HAP-1 (cell line): ENCODE measurements at places on chromosomes 16 and 17.

DNA sequence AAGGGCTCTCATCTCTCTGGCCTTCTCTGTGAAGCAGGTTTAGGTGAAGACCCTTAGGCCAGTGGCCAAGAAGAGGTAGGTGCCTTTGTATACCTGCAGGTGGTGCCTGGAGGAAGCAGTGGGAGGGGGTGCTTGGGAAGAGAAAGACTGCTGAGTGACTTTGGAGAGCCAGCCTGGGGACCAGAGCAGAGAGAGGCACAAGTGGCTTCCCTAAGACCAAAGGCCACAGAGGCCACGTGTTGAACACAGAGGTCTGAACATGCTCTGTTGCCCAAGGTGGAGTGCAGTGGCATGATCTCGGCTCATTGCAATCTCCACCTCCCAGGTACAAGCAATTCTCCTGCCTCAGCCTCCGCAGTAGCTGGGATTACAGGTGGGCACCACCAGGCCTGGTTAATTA, 103.5 kb downstream of the CPPED1 start:
- DNase-seq = no peak

DNA sequence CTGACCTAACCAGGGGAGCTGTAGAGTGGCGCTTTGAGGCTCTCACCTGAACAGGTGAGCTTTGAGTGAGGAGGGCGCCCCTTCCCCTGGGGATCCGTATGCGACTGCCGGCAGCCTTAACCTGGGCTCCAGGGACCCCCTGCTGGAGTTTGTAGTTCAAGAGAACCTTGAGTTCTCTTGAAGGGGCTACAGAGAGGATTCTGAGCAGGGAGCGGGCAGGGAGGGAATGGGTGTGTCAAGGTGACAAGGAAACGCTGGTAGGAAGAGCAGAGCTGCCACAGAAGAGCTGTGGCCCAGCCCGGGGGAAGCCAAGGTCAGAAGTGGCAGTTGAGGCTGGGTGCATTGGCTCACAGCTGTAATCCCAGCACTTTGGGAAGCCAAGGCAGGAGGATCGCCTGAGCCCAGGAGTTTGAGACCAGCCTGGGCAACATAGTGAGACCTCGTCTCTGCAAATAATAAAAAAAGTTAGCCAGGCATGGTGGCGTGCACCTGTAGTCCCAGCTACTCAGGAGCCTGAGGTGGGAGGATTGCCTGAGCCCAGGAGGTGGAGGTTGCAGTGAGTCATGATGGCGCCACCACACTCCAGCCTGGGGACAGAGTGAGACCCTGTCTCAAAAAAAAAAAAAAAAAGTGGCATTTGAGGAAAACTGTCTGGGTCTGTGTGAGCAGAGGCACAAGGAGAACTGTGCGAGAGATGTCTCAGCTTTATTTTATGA, 1.2 kb downstream of the LLGL2 start:
- no peak for DNase-seq

- DNase-seq = no peak
Measured at GRCh38 chr16:55746081-55746480, 86.8 kb downstream of the CES1 start.

- no peak for DNase-seq
Measured at GRCh38 chr17:79324194-79324593, 249.6 kb downstream of the ENGASE start.

DNA sequence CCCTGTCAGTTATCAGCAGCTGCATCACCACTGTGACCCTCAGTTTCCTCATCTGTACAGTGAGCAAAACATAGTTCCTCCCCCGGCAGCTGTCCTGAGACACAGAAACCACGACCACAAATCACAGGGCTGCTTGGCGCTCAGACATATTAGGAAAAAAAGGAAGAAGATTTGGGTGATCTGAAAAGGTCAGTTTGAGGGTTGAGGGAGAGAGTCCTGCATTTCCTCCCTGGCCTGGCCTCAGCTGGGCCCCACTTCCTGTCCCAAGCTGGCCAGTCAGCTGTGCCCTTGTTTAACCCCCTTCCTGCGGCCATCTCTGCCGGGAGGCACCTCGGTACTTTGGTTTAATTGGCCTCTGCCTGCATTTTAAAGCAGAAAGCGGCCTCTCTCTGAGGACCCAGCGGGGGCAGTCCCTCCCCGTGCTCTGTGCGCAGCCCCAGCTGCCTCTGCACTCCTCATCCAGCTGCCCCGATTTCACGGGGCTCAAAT, 24.0 kb upstream of the CIBAR2 start:
- no peak for DNase-seq

DNA sequence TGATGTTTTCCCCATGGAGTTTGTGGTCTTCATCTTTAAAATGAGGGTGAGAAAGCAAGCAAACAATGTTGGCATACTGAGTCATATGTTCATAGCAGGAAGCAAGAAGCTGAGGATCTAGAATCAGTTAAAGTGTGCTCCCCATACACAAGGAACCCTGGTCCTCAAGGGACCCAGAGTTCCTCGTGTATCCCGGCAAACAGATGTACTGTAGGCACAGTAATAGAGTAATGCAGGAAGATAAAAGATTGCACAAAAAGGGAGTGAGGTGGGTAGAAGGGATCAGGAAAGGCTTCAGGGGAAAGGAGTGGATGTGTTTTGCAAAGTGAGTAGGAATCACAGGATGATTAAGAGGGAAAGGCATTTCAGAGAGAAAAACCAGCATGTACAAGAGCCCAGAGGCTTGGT, 412.3 kb upstream of the CDH11 start:
- no peak for DNase-seq

- no peak for DNase-seq
Measured at GRCh38 chr16:48963901-48964615, 317.6 kb downstream of the CBLN1 start.

GRCh38 chr16:55690841-55691240, 35.1 kb downstream of the SLC6A2 start:
- DNase-seq = no peak

- peak; percentile 58 for DNase-seq
Measured at GRCh38 chr16:19601083-19601976, 45.8 kb downstream of the VPS35L start.

- DNase-seq = no peak
Measured at GRCh38 chr17:33895491-33895890, 359.6 kb upstream of the CCL2 start.

GRCh38 chr16:79188739-79189122, 411.8 kb downstream of the MAF start:
- DNase-seq = no peak

DNA sequence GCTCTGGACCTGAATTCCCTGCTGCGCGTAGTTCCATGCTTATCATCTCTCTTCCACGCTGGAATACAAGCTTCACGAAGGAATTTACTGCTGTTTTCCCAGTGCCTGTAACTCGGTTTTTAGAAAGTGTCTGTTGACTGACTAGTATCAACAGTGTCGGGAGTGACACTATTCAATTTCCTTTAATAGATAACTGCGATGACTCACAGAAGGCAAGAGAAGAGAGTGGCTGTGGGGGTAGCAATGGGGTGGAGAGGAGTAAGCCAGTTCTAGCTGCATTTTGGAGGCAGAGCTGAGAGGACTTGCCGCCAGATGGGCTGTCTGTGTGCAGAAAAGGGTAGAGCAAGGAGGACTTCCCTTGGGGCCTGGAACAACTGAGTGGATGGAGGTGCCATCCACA, 25.2 kb downstream of the B4GALNT2 start:
- no peak for DNase-seq

- no peak for DNase-seq
Measured at GRCh38 chr16:82178352-82178751, 8.3 kb upstream of the MPHOSPH6 start.

DNA sequence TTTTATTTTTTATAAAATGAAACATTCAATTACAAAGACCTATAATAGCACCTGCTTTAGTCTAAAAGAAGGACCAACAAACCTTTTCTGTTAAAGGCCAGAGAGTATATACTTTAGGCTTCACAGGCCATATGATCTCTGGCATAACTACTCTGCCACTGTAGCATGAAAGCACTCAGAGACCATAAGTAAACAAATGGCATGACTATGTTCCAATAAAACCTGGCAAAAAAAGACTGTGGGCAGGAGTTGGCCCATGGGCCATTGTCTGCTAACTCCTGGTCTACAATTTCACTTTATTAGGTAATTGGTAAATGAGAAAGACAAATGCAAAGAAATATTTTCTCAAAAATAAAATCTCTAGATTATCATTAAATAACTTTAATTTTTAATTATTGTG, 14.9 kb downstream of the CEP112 start:
- no peak for DNase-seq

DNA sequence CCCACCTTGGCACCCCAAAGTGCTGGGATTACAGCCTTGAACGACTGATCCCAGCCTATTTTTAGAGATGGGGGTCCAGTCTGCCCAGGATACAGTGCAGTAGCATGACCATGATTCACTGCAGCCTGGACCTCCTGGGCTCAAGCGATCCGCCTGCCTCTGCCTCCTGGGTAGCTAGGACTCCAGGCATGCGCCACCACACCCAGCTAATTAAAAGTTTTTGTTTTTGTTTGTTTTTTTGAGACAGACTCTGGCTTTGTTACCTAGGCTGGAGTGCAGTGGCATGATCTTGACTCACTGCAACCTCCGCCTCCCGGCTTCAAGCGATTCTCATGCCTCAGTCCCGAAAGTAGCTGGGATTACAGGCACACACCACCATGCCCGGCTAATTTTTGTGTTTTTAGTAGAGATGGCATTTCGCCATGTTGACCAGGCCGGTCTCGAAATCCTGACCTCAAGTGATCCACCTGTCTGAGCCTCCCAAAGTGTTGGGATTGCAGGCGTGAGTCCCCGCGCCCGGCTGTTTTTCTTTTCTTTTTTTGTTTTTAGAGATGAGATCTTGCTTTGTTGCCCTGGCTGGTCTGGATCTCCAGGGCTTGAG, 2.3 kb upstream of the PAFAH1B1 start:
- DNase-seq = no peak

DNA sequence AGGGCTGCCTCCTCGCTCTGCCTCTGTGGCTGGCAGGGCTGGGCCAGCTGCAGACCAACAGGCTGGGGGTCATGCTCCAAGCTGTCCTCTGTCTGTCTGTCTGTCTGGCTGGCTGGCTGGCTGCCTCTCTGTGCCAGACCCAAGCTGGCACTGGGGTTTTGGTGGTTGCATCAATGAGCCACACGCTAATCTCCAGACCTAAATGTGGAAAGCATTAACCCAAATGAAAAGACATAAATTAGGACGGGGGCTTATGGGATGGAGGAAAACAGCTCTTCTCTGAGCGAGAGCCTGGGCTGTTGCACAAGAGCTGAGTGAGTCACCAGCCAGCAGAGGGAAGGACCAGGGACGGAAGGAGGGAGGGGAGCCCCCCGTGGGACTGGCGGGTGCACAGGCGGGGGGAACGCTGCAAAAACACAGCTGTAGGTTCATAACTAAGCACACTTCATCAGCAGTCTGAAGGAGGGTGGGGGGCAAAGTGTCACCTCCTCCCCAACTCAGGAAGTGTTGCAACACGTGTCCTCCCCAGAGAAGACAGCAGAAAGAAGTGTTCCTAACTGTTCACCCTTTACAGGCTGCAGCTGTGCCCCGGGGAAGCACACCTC, 83.4 kb downstream of the GAS7 start:
- DNase-seq = no peak

- no peak for DNase-seq
Measured at GRCh38 chr17:10309003-10309974, 63.5 kb downstream of the MYH13 start.

GRCh38 chr16:10840703-10841102, 22.1 kb upstream of the TVP23A start:
- DNase-seq = no peak

- no peak for DNase-seq
Measured at GRCh38 chr16:20249211-20249610, 78.1 kb downstream of the GP2 start.

- DNase-seq = no peak
Measured at GRCh38 chr16:57432989-57433388, 14.2 kb downstream of the CIAPIN1 start.

- no peak for DNase-seq
Measured at GRCh38 chr16:81544261-81544660, 99.7 kb downstream of the CMIP start.

- DNase-seq = no peak
Measured at GRCh38 chr16:21598701-21599121, 666 bp upstream of the METTL9 start.

DNA sequence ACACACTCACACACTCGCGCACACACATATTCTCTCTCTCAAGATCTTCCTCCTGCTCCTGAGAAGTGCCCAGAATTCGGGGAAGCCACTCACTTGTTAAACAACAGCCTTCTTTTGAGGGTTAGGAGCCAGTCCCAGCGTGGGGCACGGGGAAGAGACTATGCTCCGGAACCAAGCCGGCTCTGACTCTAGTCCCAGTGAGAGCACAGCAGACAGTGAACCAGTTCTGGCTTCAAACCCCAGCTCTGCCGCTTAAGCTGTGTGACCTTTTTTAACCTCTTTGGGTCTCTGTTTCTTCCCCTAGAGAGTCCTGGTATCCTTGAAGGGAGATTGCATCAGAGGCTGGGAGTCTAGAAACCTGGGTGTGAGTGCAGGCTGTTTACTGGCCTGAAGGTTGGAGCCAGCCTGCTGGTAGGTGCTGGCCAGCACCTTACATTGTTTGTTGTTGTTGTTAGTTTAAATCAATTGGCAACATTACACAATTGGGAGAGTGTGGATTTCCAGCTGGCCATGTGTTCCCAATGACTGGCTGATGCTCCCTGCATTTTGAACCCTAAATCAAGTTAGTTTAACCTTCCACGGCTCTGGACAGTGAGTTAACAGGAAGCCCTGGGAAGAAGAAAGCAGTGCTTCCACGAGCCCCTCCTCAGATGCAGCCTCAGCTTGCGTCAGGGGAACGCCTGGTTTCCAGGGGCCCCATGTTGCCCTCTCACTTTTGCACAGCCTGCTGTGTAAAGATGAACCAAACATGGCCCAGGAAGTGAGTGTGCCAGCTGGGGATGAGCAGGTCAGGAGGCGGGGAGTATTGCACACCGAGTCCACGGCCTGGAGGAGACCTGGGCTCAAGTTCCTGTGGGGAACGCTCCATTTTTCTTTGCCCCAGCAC, 71.5 kb downstream of the GAS7 start:
- DNase-seq = no peak

GRCh38 chr16:76483307-76483909, 206.2 kb downstream of the CNTNAP4 start:
- DNase-seq = no peak

GRCh38 chr17:16269658-16270057, 52.6 kb downstream of the PIGL start:
- DNase-seq = no peak

GRCh38 chr17:46979147-46979863, at the start of gene RPRML:
Gene RPRML (minus strand): TSS chr17:46979253. CDS start chr17:46979007, 246 bp downstream.
- DNase-seq = peak; percentile 46
